ENCODE measurements at places on chromosomes 12 and 14. TPM values are rescaled to one million over a fixed set of nuclear protein-coding genes. Genes with fewer than 3 reads are reported as not detected.

NKX2-1 gene
- total RNA-seq, result not detected

PTPN21 gene
- 19.7 TPM for total RNA-seq

MYH7 gene
- under 0.01 TPM for total RNA-seq

FLRT2 gene
- total RNA-seq, result 9.1 TPM

MTERF2 gene
- total RNA-seq, result 22.5 TPM

All from sigmoid colon (tissue), 7 donors.